ENCODE measurements at places on chromosomes 13 and 19.

DNA sequence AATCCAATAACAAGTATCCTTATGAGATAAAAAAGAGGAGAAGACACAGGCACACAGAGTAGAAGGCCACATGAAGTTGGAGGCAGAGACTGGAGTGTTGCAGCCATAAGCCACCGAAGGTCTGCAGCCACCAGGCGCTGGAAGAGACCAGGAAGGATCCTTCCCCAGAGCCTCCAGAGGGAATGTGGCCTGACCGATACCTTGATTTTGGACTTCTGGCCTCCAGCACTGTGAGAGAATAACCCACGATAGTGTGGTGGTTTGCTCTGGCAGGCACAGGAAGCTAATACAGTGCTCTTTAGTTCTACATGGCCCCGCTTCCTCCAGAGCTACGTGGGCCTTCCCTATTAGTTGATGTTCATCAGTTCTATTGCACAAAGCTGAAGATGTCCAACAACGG is 15.3 kb upstream of the SULT2A1 start:
- no peak for DNase-seq

- peak; percentile 22 for DNase-seq
Observed at GRCh38 chr19:5130371-5131030, 161.6 kb downstream of the KDM4B start.

- DNase-seq: no peak
Observed at GRCh38 chr19:5697890-5698634, 8.0 kb downstream of the RPL36 start.

DNA sequence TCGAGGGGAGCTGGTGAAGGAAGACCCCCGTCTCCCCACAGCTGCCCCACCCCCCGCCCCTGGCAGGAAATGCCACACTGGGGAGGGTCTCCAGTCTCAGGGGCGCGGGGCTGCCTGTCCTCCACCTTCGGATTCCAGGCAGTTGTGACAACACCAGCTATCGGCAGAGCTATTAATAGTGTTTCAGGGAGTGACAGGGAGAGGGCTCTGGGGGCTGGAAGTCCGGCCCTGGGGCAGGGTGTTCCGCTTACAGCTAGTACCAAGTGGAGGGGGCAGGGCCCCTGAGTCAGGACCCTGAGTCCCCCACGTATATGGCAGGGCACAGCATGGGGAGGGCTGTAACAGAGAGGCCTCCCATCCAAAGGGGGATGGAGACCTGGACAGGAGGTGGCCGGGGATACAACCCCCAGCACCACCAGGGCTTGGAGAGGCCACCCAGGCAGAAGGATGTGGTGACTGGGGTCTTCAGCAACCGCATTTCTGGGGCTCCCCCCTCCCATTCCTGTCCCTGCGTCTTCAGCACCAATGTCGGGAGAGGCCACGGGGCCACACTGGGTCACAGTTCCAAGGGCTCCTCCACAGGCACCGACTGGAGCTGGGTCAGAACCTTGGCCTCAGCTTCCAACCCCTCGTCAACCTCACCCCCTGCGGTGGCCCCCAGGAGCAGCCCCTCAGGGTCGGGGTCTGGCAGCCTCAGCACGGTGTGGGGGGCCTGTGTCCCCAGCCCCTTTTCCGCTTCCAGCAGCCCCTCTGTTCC is 3.9 kb downstream of the SIX5 start:
- DNase-seq: no peak

GRCh38 chr13:47146991-47147811 is 250.3 kb upstream of the HTR2A start:
- DNase-seq: no peak

DNA sequence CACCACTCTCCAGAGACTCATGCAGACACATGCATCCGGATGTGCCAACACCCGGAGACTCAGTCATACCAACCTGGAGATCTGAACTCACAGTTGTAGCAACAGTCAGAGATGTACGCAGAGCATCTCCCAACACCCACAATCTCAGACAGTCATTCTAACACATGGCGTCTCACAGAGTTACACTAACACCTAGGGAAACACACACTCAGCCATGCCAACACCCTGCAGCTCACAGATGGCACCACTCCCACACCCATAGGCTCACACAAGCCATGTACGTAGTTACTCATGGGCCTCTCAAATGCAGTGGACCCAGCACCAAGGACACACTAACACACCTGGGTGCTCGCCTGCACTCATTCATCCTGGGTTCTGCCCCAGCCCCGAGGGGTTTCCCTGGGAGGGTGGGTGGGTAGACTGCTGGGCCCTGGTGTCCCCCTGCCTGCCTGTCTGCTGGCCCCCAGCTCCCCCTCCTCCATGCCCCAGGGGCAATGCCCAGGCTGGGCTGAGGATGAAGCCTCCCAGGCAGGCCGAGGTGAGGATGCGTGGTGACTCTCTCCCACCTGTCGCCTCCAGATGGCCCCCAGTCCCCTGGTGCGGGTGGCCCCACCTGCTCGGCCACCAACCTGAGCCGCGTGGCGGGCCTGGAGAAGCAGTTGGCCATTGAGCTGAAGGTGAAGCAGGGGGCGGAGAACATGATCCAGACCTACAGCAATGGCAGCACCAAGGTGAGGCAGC is 10.0 kb downstream of the PKN1 start:
- no peak for DNase-seq

- no peak for DNase-seq
Observed at GRCh38 chr13:36088463-36088862, 42.7 kb downstream of the DCLK1 start.

DNA sequence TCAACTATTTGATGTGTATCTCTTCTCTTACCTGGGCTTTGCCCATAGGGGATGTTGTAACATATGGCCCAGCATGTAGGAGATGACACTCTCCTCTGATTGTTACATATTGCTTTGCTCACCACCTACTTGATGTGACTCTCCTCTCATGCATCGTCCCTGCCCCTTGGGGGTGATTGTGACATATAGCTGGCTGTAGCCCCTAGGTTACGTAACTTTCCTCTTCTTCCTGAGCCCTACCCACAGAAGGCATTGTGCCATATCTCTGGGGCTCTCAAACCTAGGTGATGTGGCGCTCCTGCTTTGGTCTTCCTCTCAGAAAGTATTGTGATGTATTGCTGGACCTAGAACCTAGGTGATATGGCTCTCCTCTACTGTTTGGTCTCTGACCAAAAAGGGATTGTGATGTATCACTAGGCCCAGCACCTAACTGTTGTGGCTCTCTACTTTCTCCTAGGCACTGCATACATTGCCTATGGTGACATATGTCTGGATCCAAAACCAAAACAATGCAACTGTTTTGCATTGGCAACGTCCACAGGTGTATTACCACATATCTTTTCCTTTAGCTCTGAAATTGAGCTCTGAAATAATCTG is 71.9 kb upstream of the ZNF724 start:
- DNase-seq: no peak

GRCh38 chr13:99982731-99983498 is 1.3 kb downstream of the ZIC2 start:
- DNase-seq: no peak

GRCh38 chr19:43148233-43148632 is 38.1 kb downstream of the PSG5 start:
- DNase-seq: no peak

All from stimulated activated CD4-positive, alpha-beta T cell treated with anti-CD3 and anti-CD28 coated beads, TNF-alpha, amount 100 ng/mL, for 24 hours (primary cell).